A549 (cell line): ENCODE measurements at places on chromosomes 11 and 22.

GRCh38 chr11:64305691-64306562, 603 bp downstream of the ESRRA start:
- peak; percentile 82 for DNase-seq

DNA sequence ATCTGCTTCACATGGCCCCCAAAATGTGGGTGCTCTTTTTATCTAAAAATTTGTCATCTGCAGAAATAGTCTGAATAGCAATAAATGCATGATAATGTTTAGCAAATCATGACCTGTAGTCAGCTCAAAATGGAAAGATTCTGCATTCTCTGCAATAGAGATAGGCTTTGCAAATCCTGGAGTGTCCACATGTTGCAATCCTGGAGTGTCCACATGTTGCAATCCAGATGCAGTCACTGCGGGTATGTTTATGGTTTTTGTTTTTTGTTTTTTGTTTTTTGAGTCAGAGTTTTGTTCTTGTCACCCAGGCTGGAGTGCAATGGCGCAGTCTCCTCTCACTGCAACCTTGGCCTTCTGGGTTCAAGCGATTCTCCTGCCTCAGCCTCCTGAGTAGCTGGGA, 20.2 kb upstream of the LRRC32 start:
- DNase-seq: no peak

DNA sequence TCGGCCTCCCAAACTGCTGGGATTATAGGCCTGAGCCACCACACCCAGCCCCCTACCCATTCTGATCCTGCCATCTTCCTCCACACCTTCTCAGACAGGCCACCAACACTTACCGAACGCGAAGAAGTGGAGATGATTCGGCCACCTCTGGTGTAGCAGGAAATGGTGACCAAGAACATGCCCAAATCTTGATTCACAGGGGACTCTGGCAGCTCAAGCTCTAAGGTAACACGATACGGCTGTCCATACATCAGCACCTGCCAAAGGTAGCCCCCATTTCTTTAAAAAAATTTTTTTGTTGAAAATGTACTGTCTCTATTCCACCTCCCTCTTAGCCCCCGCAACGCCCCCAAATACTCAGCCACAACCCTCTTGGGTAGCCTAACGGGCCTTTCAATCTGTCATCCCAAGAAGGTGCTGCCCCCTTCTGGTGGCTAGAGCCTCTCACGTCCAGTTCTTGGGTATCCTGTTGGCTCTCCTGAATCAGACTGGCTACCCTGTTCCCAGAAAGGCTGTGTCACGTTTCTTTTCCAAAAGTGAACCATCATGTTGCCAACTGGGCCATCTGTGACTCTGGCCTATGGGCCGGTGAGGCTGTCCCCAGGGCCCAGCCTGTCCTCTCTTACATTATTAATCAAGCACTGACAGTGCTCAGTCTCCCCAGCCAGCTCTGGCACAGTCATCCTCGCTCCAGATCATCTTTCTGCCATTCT, 5.3 kb upstream of the LRRN4CL start:
- DNase-seq: peak; percentile 68

DNA sequence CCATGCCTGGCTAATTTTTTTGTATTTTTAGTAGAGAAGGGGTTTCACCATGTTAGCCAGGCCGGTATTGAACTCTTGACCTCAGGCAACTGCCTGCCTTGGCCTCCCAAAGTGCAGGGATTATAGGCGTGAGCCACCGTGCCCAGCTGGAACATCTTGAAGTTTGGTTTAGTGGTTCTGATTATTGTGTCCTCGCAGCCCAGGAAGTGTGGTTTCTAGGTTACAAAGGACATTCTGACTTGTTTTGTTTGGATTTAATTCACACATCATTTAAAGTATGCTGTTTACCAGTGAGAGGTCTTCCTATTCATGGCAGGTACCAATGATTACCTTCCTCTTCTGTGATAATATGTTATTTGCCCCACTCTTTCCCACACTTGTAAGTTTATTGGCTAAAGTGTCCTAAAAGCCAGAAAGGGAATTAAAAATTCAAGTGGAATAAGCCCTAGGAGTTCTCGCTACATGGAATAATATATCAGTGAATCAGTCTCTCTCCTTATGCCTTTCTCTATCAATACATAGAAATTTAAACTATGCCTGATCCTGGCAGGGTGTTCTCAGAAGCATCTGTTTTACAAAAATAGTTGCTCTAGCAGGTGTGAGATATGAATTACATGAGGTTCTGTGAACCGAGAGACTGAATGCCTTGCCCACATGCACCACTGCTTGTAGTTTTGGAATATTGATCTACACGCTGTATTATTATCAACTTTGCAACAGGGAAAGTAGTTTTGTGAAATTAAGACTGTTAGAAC, 263.1 kb downstream of the DDX10 start:
- DNase-seq: no peak

DNA sequence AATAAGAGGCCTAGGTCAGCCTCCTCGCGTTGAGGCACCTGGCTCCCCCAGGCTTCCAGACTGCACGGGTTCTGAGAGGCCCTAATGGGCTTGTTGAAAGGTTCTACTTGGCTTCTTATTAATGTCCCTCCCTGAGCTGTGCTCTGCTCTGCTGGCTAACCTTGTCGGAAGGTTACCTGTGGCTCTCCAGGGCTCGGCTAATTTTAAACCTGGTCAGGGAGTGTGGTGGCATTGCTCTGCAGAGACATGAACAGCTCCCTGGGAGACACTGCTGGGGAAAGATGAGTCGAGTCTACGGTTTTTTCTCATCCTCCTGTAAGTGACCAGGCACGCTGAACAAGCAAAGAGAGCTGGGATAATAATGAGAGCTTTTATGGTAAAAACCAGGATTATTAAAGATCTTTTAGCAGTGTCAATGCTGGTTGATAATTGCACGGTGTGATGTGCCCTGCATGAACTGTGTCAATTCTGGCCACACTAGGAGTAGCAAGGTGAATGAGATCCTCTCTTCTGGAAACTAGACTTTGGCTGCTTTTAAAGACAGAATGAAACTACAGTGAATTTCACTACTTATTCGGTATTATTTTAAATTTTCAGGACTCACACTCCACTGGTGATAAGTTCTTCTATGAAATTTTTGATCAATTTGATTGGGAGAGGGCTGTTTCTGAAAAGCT, 70.7 kb downstream of the TEAD1 start:
- DNase-seq: no peak

DNA sequence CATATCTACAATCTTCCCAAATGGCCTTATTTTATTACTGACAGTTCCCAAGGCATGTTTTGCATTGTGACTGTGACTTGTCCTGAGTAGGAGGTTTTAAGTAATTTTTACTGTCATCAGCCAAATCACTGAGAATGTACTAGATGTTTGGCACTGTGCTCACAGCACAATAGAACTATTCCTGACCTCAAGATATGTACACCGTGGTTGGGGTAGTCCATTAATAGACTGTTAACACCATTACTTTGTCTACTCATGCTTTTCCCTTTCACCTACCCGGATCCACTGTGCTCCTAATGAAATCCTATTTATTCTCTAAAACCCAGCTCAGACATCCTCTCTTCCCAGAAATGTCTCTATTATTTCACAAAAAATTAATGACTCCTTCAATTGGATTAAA, 168.7 kb upstream of the TENM4 start:
- no peak for DNase-seq

DNA sequence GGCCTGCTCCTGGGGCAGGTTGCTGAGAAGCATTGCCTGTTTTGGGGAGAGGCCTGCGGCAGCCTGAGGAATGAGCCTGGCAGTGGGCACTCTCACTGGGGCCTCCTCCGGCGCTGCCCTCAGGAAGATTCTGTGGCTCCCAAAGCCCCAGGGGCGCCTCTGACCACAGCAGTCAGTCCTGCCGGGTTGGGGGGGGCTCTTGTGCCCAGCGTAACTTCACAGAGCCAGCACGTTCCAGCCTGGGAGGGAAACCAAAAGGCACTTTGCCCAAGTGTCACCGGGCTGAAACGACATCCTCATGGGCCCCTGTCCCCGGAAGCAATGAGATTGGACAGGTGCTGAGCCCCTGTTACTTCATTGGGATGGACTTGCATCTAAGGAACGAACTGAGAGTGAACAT, 4.3 kb upstream of the LRP5 start:
- no peak for DNase-seq

DNA sequence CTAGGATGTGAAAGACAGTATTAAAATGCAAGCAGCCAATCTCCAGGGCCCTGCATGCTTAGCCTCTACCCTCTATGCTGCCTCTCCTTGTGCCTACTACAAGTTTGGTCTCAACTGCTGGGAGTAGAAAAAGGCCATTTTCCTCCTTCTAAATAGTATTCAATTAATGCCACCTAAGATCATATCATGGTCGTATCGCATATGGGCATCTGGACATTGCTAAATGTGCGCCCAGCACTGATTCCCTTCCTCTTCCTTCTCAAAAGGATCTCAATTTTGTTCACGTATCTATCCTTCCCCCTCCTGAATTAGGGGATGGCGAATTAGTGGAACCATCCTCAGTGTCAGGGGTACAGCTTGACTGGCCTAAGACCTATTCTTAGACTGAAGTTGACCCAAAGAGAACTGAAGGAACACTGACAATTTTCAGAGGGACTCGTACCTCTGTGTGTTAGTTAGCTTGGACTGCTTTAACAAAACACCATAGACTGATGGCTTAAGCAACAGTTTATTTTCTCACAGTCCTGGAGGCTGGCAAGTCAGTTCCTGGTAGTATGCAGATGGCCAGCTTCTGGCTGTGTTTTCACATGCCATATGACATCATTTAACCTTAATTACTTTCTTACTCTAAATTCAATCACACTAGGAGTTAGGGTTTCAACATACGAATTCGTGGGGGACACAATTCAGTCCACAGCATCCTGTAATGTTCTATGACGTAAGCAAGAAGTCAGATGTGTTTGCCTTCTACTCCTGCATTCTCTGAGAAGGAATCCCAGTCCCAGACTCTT, 8.5 kb upstream of the NUP50 start:
- DNase-seq: no peak

DNA sequence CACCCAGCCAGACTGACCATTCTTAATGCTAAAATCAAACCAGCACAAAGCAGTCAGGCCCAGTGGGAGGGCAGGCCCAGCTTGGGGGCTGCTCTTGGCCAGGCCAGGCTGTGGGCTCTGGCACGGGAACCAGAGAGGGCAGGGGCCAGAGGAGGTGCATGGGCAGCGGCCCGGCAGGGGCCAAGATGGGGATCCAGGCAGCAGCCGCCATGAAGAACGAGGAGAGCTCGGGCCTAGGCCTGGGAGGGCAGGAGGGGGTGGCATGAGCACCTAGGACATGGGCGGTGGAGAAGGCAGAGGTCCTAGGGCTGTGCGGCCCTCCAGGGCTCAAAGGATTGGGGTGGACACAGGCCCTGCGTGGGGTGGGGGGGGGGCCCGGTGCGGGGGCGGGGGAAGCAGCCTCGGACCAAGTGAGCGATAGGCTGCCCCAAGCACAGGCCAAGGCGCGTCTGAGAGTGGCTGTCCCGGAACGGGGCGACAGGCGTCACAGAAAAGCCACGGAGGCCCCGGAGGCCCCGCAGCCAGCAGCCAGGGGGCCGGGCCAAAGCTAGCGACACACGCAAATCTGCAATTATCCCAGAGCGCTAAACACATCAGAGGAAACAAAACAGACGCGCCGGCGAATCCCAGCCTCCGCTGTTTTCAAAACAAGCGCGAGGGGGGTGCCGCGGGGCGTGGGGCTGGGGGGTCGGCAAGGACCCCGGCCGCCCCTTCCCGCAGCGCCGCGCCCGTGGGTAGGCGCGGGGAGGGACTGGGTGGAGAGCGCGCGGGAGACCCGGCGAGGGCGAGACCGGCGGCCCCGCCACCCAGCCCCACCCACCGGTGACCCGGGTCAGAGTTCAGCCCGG, 8.3 kb downstream of the PLXNB2 start:
- no peak for DNase-seq

DNA sequence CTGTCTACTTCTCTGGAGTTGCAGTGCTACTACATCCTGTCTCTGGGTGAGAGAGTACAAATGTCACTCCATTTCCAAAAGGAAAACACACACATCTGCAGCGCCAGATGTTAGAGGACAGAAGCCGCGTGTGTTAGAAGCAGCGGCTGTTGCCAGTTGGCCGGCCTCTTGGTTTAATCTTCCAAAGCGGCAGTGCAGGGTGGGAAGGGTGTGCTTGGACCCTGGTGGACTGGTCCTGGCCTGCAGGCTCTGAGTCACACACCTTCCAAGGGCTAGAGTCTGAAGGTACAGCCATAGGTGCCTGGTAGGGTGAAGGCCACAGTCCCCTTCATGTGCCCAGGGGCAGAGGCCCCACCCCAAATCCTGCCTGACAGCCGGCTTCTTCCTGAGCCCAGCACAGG, 99.8 kb downstream of the CTTN start:
- DNase-seq: no peak

GRCh38 chr11:113286509-113287497, 27.6 kb upstream of the TTC12 start:
- DNase-seq: no peak

DNA sequence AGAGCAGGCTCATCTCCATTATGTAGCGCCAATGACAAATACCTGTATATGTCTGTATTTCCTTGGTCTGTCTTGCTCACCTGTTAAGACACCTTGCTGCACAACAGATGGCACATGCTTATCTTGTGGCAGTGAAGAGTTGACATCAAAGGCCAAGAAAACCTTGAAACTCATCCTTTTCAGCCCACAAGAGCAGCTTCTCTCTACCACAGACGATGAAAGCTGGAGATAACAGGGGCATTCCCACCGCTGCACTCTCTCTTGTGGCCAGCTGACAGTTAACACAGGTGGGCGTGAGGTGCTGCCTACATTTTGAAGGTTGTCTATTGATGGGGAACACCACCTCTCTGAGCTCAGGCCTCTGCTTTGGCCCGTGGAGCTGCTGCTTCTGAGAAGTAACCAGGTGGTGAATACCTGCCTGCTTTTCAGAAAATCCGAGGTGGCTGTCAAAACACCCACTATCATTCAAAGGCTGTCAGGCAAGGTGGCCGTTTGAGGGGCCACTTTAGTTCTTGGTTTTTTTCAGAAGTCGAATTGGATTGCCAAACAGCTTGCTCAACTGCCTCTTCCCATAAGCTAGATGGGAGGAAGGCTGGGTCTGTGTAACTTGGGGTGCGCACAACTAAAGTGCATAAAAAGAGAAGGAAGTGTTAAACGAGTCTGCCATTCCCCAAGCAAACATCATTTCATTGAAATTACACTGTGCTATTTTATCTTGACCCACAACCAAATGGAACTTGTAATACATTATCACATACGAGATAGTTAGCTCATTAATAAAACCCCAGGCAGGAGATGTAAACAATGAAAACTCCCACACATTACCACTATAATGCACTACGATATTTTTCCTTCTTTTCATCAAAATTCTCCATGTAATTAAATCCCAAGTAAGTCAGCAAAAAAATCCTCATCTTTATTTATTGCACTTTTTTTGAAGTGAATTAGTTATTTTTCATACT, 87.1 kb upstream of the RAG2 start:
- DNase-seq: no peak

DNA sequence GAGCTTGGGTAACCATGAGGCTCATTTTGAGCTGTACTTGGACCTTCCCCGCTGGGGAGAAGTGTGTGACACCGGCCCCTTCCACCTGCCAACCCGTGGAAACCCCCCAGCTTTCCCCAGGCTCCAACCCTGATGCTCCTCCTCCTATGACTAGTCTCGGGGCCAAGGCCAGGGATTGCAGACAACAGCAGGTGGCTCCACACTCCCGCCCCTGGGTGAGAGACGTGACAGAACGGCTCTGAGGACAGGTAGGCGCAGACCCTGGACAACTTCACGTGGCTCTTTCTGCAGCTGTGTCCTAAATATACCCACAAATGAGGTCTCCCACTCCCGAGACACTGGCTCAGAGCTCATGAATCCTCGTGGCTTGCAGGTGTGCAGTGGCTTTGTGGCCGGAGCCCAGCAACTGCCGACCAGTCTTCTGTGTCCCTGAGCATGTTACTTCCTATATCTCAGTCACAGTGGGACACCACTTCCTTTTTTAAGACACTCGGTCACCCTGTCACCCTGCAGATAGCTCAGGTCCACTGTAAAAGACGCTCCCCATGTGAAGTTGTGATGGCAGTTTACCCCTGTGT, 55.2 kb downstream of the NECTIN1 start:
- no peak for DNase-seq

- DNase-seq: no peak
These were observed 167.8 kb upstream of the NARS2 start for GRCh38 chr11:78742430-78742829.
